ENCODE measurements at places on chromosomes 2 and 18.

DNA sequence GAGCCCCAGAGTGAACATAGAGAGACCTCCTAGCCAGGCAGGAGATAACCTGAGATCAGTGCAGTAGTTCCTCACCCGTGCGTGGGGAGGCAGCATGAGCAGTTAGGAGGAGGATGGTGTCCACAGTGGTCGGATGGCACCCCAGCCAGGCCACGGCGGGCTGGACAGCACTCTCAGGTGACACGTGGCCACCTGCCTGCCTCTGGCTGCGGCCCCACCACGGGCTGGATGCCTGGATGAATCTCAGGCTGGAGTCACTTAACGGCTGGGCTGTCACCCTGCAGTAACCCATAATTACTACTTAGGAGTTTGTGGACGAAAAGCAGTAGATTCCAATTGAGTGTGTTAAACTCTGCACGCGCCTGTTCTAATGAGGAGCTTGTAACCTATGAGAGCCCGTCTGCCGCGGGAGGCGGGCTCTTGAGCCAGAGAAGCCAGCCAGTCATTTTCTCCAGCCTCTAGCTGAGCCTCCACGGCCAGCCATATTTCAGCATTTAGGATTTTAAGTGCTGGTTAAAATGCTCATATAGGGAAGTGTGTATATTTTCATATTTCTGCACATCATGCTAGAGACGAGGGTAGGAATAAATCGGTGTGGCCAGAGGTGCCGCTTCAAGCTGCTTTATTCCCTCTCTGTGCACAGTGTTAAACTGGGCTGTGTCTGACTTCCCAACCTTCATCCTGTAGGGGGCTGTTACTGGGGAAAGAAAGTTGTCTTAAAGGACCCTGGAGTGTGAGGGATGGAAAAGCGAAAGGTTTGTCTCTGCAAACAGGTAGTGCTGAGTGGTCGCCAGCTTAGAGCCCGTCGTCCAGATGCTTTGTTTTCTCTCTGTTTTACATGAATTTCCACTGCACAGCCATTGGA is 144.0 kb downstream of the GLI2 start:
- DNase-seq = no peak

DNA sequence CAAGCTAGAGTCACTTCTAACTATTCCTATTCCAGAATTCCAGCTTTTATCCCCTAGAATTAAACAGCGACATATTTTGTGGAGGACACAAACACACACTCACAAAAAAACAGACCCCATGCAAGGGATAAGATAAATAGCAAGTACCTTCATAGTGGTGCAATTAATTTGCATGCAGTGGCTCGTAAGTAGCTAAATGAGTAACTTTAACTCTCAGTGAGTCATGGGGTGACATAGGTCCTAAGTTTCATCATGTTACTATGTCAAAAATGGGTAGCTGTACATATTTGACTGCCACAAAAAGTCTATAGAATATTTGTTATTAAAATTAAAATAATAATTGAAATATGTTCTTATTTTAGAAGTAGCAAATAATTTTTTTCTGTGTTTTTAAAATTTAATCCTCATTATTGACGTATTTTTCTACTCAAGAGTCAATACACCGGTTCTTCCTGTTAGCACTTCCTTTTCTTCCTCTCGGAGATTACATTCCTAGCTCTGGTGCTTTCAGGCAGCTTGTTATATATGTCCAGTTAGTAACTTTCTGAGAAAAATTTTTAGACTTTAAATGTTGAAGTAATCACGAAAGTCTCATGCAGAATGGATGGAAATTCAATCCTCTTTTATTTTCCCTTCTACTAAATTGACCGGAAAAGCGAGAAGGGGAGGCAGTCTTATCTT is 247.0 kb downstream of the KCNH7 start:
- DNase-seq = no peak

DNA sequence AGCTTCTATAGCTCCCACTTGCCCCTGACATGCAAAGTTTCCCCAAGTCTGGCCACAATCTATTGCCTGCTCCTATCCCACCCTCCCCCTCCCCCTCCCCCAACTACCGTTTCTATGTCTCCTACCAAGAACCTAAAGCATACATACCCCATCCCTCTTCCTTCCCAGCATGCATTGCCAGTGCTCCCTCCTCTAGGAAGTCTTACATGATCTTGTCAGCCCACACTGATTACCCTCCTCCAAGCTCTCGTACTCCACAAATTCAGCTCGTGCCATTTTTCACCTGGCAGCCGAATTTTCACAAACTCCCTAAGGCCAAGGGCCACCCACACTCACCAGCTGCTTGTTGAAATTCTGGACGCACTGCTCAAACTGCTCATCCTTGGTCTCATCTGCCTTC is 30.7 kb downstream of the BIN1 start:
- DNase-seq = no peak

GRCh38 chr2:240230291-240230931 is 90.0 kb upstream of the OTOS start:
- DNase-seq = no peak

GRCh38 chr2:130370490-130370889 is 14.6 kb downstream of the PTPN18 start:
- DNase-seq = no peak

DNA sequence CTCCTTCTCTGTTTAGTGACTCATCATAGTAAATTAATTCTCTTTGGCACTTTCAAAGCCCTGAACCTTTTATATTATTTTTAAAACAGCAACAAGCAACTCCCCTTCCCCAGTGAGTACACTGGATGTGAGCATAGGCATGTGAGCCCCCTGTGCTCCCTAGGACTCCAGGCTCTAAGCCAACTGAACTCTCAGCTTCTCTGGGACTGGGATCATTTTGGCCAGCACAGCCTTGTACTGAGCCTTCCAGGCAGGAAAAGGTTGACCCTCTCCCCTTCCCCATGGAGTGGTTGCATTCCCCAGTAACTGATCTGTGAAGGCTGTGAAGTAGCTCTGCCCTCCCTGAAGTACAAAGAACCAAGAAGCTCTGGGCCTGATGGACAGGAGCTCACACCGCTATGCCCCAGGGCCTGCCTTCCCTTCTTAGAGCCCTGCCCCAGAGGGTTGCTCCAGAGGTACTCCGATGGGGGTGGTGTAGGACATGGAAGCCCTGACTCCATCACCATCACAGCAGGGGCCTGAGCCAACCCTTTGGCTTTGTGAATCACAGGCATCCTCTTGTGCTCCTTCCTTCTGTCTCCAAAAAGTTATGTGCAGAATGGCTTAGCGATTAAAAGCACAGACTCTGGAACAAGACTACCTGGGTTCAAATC is 57.8 kb downstream of the ADD2 start:
- DNase-seq = no peak

GRCh38 chr2:232349946-232350635 is 28.5 kb upstream of the ALPP start:
- no peak for DNase-seq
